ENCODE measurements at places on chromosomes 13 and 19.

- no peak for DNase-seq
- H3K4me3 ChIP-seq = no peak overlapping the region
- no peak overlapping the region for H3K27ac ChIP-seq
- no peaks in the 10 kb centered on the region for H3K4me1 ChIP-seq
- H3K27me3 ChIP-seq = peaks cover 8% of the 10 kb centered on the region
Observed at GRCh38 chr13:31967155-31967554, 64.4 kb upstream of the FRY start.

DNA sequence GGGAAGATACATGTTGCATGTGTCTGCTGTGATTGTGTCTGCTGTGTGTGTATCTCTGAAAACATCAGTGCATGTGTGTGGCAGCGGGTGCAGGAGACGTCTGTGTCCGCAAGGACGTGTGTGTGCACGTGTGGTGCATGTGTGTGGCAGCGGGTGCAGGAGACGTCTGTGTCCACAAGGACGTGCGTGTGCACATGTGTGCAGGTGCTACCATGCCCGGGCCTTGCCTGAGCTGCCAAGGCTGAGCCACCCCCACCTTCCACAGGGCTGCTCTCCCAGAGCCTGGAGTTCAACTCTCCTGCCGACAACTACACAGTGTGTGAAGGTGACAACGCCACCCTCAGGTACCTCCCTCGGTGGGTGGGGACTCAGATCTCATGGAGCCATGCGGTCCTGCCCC is 10.4 kb downstream of the IGLON5 start:
- no peak overlapping the region for H3K4me3 ChIP-seq
- no peaks in the 10 kb centered on the region for H3K4me1 ChIP-seq
- peaks cover 43% of the 10 kb centered on the region for H3K27me3 ChIP-seq
- DNase-seq = no peak
- no peak overlapping the region for H3K27ac ChIP-seq

- peaks cover 4% of the 10 kb centered on the region for H3K27me3 ChIP-seq
- H3K4me1 ChIP-seq = no peaks in the 10 kb centered on the region
- no peaks in the 10 kb centered on the region for H3K36me3 ChIP-seq
- H3K27ac ChIP-seq = no peak overlapping the region
- no peak for DNase-seq
Observed at GRCh38 chr13:33485247-33485646, 199.7 kb upstream of the STARD13 start.

GRCh38 chr19:33568706-33569105 is 47.1 kb upstream of the PEPD start:
- H3K27ac ChIP-seq = no peak overlapping the region
- no peak overlapping the region for H3K4me3 ChIP-seq
- peaks cover 11% of the 10 kb centered on the region for H3K27me3 ChIP-seq
- no peak for DNase-seq

DNA sequence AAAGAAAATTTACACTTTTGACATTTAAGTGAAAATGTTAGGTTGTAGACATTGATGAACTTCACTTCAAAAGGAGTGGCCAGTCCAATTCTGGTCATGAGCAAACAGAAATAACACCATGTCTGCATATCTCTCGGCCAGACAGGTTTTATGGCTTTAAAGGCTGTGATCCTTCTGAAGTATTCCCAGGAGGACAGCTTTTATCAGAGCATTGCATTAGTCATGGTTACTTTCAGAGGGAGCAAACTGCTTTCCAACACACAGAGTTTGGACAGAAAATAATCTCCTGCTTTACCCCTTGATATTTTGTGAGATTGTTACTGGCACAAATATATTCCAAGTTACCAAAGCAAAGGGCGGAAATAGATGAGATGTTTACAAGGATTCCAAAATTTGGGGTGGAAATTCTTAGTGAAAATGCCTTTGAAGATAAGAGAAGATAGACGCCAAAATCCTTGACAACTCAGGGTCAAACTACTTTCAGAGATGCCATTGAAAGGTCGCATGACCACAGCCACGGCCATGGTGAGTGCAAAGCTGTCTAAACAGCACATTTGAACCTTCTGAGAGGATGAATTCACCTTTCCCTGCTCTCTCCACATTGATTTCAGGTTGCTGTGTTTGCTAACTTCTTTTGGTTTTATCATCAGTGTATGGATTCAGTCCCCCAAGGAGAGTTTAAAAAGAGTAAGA is 584.5 kb upstream of the SGCG start:
- H3K36me3 ChIP-seq = no peaks in the 10 kb centered on the region
- DNase-seq = no peak
- no peak overlapping the region for H3K27ac ChIP-seq
- no peaks in the 10 kb centered on the region for H3K27me3 ChIP-seq

- H3K4me1 ChIP-seq = peaks cover 37% of the 10 kb centered on the region
- peaks cover 14% of the 10 kb centered on the region for H3K36me3 ChIP-seq
- DNase-seq = no peak
- no peaks in the 10 kb centered on the region for H3K27me3 ChIP-seq
- no peak overlapping the region for H3K27ac ChIP-seq
- H3K4me3 ChIP-seq = no peak overlapping the region
Observed at GRCh38 chr13:108226184-108226583, 8.0 kb downstream of the ABHD13 start.

DNA sequence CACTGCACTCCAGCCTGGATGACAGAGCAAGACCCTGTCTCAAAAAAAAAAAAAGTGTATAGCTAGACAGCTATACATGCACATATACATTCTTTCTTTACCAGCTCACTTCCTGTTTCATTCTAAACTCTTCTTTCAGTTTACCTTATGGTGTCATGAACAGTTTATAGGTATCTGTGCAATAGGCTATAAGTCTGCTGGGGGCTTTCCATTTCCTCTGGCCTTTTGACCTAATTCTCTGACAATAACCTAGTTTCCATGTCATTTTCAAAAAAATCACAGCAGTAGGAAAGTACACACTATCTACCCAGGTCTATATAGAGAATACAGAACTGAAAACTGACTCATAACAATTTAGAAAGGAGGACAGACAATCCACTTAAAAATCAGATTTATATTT is 24.4 kb upstream of the URAD start:
- peaks cover 10% of the 10 kb centered on the region for H3K27me3 ChIP-seq
- H3K4me1 ChIP-seq = peaks cover 2% of the 10 kb centered on the region
- H3K36me3 ChIP-seq = no peaks in the 10 kb centered on the region

Measured in activated naive CD4-positive, alpha-beta T cell treated with anti-CD3 and anti-CD28 coated beads, Interleukin-2, amount 10 ng/mL, durations not matched to agents 7 days and 5 days (primary cell).